Daoy (cell line): ENCODE measurements at places on chromosomes 3 and 15. TPM values are rescaled to one million over a fixed set of nuclear protein-coding genes. Genes with fewer than 3 reads are reported as not detected.

- peak; percentile 64 for DNase-seq
Observed at GRCh38 chr3:42490243-42490642, 12.2 kb upstream of the VIPR1 start.

DNA sequence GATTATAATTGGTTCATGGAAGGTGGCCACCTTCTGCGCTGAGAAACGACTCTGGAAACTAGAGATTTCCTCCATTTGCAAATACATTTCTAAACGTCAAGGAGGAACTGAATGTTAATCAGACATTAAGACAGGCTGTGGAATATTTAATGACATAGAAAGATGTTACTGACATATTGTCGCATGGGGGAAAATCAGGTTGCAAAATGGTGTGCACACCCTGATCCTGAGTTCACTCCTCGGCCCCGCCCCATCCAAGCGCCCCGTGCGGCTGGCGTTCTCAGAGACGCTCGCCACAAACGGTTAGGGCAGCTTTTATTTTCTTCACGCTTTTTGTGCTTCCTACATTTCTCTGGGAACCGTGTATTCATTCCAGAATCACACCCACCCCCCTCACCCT, 10.7 kb downstream of the H1-8 start:
- DNase-seq = no peak

DNA sequence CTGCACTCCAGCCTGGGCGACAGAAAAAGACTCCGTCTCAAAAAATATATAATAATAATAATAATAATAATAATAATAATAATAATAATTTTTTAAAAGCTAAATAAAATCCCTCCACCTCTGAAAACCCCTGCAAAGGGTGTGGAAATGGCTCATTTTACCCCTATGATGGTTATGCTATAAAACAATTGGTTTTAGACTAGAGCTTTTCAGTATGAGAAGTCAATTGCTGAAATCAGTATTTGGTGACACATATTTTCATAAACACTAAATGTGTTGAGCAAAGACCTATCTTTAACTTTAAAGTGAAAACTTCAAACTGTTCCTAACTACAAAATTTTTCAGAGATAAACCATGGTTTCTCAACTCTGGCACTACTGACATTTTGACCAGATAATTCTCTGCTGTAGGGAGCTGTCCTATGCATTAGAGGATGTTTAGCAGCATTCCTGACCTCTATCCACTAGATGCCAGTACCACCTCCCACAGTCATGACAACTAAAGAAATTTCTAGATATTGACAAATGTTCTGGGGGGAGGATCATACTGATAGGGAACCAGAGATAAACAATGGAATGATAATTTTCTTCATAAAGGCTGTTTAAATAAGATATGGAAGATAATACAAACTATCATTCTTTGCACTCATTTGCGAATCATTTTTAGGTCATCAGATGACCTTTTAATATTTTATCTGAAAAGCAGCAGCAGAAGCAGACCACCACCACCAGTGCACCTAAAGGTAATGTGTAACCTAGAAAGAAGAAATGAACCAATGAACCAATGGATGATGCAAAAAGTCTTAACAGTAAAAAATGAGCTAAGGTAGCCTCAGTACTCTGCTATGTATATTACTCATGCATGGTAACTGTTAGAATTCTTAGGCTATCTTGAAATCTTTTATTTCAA, 13.8 kb downstream of the PTPN9 start:
- DNase-seq = no peak

Gene INKA1
- not detected in 2 replicates for total RNA-seq

DNA sequence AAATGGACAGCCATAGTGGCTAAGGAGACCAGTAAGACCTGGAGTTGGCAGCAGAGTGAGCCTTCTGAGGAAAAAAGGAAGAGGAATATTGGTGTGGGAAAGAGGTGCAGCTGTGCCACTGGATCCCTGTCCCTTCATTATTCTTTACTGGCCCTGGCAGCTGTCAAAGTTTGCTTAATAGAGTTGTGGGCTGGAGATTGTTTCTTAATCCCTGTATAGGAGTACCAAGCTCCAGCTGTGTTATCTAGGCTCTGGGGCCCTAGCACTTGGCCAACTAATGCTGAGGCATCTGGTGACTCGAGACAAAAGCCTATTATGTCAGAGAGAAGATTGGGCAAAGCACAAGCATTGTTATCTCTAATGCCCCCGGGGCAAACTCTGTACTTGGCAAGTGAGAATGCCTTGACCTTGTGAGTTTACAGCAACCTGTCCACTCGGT, 61.4 kb downstream of the ZNF609 start:
- peak; percentile 80 for DNase-seq

- DNase-seq = peak; percentile 27
Observed at GRCh38 chr3:133136114-133137041, 98.2 kb downstream of the TMEM108 start.

Gene LMOD3
- total RNA-seq = not detected in 2 replicates

- DNase-seq = no peak
Observed at GRCh38 chr3:114789803-114790202, 357.3 kb downstream of the ZBTB20 start.

Gene TMEM40
- total RNA-seq = not detected in 2 replicates

- no peak for DNase-seq
Observed at GRCh38 chr3:47337656-47338055, 43.2 kb upstream of the PTPN23 start.

- DNase-seq = no peak
Observed at GRCh38 chr15:38611228-38611627, 46.6 kb upstream of the RASGRP1 start.
